ENCODE measurements at places on chromosomes 2 and 18.

DNA sequence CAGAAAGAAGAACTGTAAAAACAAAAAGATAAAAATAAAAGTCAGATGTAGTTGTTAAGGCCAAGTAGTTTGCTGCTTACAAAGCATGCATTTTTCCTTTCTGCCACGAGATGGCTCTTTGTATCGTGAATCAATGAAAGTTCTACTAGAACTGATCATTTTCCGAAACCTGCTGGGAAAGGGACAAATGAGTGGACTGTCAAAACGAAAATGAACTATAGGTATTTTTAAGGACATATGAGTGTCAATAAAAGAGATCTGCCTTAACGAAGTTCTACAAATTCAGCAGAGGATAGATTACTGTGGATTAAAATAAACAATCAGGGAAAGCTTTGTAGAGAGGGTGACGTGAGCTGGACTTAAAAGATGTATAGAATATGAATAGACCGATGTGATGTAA is 15.0 kb upstream of the ELOA2 start:
- no peak for DNase-seq

DNA sequence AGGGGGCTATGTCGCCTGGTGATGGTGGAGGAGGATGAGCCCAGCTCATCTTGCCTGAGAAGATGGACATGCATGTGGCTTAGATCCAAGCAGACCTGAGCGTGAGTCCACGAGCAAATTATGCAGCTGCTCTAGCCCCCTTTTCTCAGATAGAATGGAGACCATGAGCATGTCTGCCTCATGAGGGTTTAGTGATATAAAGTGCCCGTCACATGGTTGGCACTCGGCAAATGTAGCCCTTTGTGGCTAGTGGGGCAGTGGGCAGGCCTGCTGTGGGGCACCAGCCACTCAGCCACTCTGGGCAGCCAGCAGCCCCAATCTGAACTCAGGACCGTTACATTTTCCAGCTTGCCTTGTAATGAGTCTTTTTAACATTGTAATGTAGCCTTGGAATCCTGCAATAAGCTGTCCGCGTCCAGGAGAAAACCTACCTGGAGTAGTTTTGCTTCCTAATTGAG is 92.1 kb upstream of the HS6ST1 start:
- no peak for DNase-seq

- DNase-seq, result no peak
Measured at GRCh38 chr2:13542061-13542460, 825.3 kb downstream of the TRIB2 start.

DNA sequence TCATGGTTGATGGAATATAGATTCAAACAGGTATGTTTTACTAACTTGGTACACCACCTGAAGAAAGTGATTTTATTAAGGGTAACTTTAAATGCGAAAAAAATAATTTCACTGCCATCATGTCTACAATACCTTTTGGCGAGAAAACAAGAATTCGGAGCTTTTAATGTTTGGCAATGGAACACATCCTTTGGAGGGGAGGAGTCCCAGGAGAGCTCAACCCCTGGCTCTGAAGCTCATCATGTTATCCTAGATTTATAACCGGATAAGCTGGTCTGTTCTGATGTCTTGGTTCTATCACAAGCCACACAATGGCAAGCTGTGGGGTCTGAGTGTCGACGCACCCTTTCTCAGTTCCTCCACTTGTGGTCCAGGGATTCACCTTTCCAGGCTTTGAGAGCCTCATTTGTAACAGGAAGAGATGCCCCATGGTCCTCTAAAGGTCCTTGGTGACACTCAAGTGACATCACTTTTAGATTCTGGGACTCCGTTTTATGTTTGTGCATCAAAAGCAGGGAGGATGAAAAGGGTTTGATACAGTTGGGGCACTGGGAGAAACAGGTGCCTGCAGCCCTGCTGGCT is 172.7 kb downstream of the BCL2 start:
- no peak for DNase-seq

DNA sequence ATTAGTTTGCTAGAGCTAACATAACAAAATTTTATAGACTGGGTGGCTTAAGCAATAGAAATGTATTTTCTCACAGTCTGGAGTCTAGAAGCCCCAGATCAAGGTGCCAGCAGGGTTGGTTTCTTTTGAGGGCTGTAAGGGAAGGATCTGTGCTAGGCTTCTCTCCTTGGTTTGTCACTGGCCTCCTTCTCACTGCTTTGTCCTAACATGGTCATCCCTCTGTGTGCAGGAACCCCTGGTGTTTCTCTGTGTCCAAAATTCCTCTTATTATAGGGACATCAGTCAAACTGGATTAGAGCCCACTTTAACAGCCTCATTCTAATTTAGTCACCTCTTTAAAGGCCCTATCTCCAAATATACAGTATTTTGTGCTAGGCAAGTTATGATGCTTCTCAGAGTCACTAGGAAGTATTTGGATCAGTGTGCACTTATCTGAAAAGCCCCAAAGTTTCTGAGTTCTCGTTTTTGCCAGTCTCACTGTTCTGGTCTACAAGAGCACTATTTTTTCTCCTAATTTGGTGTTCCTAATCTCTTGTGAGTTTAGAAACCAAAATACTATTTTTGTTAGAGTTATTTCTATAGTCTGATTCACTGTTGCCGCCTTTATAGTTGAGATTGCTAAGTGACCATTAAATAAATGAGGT is 29.0 kb downstream of the ZC3H6 start:
- no peak for DNase-seq

GRCh38 chr2:202009581-202009980 is 24.1 kb upstream of the FZD7 start:
- no peak for DNase-seq

DNA sequence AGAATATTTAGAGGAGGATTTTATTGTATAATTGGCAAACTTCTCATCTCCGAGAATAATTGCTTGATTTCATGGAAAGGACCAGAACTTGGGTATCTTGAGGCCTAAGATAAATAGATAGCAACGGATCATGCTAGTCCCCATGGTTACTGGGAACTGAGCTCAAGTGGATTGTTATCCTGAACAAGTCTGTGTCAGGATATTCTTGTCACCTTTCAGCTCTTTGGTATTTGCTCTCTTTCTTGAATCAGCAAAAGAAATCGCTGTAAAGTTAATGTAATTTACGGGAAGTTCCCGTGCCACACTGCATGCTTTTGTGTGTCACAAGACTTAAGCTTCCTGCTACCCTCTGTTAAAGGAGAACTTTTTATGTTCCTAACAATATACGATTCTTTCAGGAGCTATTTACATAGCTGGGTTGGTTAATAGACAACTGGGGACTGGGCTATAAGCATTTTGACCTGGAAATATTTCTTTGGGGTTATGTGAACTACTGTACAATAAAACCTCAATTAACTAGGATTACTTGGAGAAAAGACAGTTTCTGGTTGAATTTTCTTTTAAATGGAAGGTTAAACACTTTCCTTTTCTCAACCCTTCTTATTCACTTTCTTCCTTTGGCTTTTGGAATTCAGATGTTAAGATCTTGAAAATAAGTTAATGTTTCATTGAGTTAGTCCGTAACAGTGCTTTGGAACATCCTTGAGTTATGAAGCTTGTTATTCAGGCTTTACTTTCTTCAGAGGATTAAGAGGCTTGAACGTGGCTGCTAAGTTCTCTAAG is 151.2 kb downstream of the FMNL2 start:
- DNase-seq, result no peak

DNA sequence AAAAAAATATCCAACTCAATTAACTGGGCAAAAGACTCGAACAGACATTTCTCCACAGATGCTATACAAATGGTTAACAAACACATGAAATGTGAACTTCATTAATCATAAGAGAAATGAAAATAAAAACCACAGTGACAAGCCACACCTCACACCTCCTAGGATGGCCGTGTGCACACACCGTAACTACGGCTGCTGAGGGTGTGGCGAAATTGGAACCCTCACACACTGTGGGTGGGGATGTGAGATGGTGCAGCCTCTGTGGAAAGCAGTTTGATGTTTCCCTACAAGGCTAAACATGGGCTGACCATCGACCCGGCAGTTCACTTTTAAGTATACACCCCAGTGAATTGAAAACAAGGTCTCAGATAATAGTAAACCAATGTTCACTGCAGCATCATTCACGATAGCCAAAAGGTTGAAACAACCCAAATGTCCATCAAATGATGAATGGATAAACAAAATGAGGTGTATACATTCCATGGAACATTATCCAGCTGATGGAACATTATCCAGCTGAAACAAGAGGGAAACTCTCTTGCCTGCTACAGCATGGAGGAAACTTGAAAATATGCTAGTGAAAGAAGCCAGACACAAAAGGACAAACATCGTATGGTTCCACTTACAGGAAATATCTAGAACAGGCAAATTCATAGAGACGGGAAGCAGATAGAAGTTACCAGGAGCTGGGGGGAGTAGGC is 32.2 kb downstream of the ZAP70 start:
- no peak for DNase-seq

DNA sequence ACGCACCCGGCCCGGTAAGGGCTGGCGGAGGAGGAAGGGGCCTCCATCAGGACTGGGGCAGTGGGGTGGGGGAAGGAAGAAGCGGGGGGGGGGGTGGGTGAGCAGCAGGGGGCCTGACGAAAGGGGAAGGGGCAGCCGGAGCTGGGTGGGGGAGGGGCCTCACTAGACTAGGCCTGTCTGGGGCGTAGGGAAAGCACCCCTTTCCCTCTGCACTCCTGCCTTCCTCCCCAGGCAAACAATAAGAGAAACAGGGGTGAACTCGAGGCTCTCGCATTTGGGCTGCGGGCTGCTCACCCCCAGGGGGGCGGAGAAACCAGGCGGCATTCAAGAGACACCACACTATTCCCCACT is 82.7 kb upstream of the POMC start:
- DNase-seq, result no peak

DNA sequence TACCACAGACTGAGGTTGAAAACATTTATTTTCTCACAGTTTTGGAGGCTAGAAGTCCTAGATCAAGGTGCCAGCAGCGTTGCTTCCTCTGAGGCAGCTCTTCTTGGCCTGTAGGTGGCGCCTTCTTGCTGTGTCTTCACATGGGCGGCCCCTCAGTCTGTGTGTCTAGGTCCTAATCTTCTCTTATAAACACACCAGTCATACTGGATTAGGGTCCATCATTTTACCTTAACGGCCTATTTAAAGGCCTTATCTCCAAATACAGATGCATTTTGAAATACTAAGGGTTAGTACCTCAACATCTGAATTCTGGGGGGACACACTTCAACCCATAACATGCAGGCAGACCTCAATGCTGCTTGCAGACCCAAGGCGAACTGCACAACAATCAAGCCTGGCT is 4.4 kb upstream of the RMC1 start:
- DNase-seq, result peak; percentile 37

DNA sequence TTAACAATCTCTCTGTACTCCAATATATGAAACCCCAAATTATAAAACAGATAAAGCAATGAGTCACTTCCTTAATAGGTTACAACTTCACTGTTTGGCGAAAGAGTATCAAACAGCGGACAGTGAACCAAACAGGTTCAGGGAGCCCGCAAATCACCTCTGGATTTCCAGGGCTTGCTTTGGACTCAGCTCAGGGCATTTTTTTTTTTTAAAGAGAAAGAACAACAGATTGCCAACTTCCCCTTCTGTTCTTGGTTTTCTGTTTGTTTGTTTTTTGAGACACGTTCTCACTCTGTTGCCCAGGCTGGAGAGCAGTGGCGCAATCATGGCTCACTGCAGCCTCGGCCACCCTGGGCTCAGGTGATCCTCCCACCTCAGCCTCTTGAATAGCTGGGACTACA is 52.7 kb downstream of the ABCB11 start:
- DNase-seq, result no peak

GRCh38 chr2:159879051-159879604 is 81.1 kb upstream of the CD302 start:
- no peak for DNase-seq

GRCh38 chr2:231161252-231161839 is 36.5 kb upstream of the HTR2B start:
- no peak for DNase-seq

- DNase-seq, result no peak
Measured at GRCh38 chr2:11329776-11330175, 14.7 kb downstream of the ROCK2 start.

DNA sequence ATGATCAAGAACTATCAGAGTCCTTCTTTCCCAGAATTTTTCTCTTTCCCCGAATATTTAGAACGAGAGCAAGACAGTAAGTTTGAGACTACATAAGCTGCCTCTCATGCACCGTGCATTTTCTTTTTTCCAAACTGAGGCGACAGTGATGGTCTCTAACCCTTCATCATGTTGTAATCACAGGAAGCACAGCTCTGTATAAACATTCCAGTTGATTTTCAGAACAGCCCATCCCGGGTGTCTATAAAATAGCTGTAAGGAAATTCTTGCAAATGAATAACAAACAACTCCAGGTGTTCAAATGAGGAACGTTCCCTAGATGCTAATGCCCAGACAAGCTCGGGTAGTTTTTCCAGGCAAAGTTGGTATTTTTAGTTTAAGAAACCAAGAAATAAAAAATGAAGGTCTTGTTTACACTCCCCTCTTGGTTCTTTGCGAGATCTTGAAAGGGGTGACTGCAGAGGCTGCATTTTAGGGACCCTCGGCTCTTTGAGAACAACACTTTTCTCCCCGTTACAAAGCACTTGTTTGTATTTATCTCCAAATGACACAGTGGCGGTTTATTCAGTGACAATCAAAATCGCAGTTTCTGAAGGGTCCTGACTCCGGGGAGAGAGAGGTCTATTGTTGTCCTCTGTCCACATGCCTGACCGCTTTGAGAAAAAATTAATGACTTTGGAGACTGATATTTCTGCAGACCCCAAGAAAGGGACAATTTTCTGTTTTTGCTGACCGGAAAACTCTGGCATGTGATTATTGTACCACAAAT is 101.1 kb upstream of the NCK2 start:
- DNase-seq, result no peak

DNA sequence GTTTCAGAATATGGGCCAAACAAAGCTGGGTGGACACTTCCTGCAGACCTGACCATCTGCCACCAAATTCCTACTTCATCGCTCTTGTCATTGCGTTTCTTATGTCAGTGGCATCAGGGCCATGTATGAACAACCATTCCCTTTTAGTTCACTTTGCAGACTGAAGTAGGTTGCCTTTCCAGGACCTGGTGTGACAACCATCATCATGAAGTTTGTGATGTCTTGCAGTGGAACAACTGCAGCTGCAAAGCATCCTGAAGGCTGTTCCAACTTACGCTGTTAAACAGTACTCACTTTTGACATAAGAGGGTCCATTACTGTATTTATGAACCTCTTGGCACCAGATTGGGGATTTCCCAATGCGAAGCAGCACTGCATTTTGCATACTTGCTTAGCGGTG is 511.6 kb downstream of the ARHGAP15 start:
- no peak for DNase-seq

DNA sequence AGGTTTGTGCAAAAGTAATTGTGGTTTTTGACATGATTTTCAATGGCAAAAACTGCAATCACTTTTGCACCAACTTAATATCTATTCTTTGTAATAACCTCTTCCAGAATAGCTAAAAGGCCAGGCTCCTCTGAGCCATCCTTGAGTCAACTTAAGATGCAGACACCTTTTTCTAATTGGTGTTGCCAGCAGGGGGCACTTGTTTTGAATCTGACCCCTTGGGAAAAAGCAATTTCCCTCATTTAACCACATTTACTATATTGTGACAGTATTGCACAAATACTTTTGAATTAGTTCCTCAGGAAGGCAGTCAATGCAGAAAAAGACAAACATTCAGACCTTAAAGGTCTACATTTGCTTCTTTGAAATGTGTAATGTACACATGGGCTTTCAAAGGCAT is 78.6 kb upstream of the GALNT5 start:
- DNase-seq, result no peak

- DNase-seq, result no peak
Measured at GRCh38 chr2:226888378-226888965, 52.6 kb downstream of the RHBDD1 start.

GRCh38 chr2:200382874-200383273 is 76.4 kb downstream of the SPATS2L start:
- no peak for DNase-seq

Data from stimulated activated CD8-positive, alpha-beta memory T cell treated with anti-CD3 and anti-CD28 coated beads, Interleukin-7, amount 100 ng/mL, for 24 hours (primary cell).